ENCODE measurements at places on chromosomes 13 and 19.
A peak's percentile ranks its signal among the peaks of the same experiment; 100 is the strongest.

DNA sequence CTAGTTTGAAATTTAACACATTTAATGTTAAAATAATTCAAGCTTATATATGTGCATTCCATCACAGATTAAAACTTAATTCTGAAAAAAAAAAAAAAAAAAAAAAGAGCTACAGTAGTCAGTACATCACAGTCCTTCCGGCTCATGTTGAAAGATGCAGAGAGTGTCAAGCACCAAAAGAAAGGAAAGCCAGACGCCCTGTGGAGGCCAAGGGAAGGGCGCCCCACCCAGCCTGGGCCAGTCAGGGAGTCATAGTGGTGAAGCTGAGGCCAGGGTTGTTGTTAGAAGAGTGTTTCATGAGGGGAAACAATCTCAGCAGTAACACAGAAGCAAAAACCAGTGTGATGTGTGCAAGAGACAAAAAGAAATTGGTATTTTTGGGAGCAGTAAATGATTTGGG lies 375.3 kb downstream of the MTUS2 start:
- DNase-seq, result no peak

DNA sequence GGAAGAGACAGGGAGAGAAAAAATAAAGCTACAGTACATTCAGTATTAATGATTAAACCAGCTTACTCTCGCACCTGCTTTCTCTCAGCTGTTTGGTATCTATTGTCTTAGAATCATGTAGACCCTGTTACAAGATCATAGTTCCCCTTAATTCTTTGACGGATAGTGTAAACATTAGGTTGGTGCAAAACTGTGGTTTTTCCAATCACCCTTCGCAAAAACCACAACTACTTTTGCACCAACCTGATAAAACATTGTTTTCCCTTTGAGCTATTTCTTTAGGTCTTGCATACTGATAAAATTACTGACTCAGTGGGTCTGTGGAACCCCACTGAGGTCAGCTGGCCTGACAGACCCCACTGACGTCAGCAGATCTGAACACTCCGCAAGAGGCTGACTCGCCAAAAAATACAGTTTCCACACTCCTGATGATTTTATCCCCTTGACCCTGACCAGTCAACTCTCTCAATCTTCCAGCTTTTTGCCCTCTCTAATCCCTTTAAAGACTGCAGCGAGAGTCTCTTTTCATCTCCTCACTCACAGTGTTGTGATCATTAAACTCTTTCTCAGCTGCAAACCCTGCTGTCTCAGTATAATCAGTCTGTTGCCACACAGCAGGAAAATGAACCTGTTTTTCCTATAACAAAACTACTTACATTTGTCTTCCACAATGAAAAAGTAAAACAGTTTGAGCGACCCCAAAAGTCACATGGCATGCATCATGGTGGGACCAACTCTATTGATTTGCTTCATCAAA lies 123.9 kb downstream of the SLITRK6 start:
- DNase-seq, result no peak

GRCh38 chr13:45925151-45925550 lies 73.6 kb upstream of the SIAH3 start:
- DNase-seq, result peak; percentile 25

GRCh38 chr13:98370806-98371515 lies 193.9 kb upstream of the RNF113B start:
- DNase-seq, result no peak

DNA sequence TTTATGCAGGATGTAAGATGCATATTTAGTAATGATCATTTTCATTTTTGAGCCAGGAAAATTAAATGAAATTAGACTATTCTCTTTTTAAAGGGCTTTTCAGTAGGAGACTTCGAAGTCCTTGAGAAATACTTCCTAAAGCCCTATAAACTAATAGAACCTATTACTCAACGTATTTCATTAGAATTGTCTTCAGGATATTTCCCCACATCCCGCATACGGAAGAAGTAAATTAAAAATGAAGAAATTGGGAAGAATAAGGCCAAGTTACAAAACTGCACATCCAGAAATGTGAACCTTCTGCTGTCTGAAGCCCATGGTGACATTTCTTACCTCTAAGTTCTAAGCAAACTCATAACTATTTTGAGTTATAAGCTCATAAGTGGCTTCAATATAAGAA lies 66.5 kb downstream of the RXFP2 start:
- DNase-seq, result peak; percentile 64

- no peak for DNase-seq
Observed at GRCh38 chr13:49836516-49836915, 44.0 kb upstream of the KPNA3 start.

DNA sequence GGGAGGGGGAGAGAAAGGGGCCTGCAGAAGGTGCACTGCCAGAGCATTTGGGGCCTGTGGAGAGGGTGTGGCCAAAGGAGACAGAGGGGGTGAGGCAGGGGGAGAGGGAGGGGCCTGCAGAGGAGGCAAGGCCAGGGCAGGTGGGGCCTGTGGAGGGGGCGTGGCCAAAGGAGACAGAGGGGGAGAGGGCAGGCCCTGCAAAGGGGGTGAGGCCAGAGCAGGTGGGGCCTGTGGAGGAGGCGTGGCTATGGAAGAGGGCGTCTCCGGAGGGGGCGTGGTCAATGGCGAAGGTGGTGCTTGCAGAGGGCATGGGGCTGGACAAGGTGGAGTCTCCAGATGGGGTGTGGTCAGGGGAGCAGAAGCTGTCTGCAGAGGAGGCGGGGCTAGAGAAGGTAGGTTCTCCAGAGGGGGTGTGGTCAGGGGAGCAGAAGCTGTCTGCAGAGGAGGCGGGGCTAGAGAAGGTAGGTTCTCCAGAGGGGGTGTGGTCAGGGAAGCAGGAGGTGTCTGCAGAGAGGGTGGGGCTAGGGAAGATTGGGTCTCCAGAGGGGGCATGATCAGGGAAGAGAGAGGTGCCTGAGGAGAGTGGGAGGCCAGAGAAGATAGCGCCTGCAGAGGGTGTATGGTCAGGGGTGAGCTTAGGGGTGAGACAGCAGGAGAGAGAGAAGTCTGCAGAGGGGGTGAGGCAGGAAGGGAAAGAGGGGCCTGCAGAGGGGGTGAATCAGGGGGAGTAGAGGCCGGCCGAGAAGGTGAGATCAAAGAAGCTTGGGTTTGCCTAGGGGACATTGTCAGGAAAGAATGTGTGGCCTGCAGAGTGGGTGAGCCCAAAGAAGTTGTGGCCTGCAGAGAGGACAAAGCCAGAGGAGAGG lies 3.4 kb downstream of the PRR36 start:
- DNase-seq, result peak; percentile 45

DNA sequence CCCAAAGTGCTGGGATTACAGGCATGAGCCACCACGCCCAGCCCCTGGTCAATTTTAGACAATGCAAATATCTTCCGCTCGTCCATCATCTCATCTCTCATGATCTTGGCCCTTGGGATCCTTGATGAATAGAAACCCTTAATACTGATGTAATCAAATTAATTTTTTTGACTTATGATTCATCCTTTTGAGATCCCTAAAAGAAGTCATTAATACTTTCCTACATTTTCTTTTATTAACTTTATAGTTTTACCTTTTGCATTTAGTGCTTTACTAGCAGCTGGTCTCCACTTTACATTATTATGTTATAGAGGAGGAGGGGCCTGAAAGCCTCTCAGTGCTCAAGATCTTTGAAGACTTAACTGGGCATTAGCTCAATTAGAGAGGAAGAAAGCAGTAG lies 7.7 kb upstream of the KASH5 start:
- no peak for DNase-seq

DNA sequence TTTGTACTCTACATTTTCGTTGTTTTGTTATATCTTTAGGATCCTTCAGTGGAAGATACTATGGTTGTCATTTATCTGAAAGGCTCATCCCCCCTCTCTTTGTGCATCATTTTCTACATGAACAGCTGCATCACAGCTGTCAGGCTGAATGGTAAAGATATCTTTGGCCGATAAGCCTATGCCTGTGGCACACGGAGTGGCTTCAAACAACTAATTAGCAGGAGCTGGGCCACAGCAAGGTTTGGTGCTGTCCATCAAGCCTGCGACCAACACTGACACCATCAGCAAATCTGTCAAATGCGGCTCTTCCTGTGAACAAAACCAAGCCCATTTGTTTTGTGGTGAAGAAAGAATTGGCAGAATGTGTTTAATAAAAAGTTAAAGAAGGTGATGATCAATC lies 334.4 kb downstream of the PCDH9 start:
- no peak for DNase-seq

DNA sequence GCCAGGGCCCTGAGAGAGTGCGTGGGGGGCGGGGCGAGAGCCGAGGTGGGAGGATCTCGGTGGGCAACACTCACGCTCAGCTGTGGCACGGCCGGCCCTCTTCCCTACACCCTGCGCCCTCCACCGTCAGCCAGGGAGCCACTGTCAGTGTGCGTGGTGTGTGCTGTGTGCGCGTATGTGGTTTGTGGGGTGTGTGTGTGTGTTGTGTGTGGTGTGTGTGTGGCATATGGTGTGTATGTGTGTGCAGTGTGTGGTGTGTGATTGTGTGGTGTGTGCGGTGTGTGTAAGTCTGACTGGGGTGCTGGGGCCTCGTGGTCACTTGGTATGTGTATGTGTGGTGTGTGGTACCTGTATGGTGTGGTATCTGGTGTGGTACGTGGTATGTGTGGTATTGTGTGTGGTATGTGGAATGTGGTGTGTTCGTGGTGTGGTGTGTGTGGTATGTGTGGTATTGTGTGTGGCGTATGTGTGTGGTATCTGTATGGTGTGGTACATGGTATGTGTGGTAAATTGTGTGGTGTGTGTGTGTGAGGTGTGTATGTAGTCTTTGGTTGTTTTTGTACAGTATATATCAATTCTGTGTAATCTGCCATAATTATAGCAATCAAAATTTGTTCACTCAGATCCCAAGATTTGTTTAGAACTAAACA lies 5.1 kb downstream of the GRK1 start:
- no peak for DNase-seq

GRCh38 chr13:26601669-26602068 lies 44.2 kb downstream of the WASF3 start:
- DNase-seq, result no peak

GRCh38 chr13:23107665-23108064 lies 73.1 kb upstream of the SGCG start:
- no peak for DNase-seq

DNA sequence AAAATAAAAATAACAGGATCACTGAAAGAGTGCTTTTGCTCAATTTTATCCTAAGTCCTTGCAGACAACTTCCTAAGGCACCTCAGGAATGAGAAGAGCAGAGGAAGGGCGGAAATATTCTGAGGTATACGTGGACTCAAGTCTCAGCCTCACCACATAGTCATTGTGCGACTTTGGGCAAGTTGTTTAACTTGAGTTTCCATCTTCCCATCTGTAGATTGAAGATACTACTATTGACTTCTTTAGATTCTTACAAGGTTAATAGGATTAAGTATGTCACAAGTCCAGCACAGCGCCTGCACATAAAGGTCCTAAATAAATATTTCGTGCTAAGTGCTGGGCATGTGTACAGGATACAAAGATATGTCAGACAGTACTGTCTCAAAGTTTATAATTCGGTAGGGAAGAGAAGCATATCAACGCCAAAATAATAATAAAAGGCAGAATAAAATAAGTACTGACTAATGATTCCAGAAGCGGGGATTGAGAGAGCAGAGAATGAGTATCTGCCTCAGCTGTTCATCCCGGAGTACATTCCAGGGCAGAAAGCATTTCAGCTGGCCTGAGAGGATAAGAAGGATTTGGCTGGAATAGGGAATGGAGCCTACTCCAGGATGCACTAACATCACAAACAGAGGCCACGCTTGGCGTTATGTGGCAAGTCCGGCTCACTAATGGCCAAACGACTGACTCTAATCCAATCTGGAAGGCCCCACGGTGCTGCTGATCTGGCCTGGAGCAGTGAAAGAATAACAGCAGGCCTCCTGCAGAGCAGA lies 139.7 kb downstream of the FLT1 start:
- no peak for DNase-seq

DNA sequence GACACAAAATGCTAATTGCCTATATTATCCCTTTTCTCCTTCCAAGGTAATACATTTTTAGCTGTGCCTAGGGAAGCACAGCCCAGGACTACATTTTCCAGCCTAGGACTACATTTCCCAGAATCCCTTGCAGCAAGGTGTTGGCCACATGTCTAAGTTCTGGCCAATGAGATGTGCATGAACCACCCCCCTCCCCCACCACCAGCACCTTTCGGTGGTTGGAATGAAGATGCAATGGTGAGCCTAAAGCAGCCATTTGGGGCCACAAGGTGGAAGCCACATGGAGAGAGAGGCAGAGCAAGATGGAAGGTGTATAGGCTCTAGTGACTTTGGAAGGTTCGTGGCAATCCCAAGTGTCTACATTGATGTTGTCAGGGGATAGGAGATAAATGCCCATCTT lies 16.2 kb downstream of the UNC13A start:
- peak; percentile 10 for DNase-seq

GRCh38 chr13:59635589-59635988 lies 528.1 kb downstream of the DIAPH3 start:
- DNase-seq, result no peak

DNA sequence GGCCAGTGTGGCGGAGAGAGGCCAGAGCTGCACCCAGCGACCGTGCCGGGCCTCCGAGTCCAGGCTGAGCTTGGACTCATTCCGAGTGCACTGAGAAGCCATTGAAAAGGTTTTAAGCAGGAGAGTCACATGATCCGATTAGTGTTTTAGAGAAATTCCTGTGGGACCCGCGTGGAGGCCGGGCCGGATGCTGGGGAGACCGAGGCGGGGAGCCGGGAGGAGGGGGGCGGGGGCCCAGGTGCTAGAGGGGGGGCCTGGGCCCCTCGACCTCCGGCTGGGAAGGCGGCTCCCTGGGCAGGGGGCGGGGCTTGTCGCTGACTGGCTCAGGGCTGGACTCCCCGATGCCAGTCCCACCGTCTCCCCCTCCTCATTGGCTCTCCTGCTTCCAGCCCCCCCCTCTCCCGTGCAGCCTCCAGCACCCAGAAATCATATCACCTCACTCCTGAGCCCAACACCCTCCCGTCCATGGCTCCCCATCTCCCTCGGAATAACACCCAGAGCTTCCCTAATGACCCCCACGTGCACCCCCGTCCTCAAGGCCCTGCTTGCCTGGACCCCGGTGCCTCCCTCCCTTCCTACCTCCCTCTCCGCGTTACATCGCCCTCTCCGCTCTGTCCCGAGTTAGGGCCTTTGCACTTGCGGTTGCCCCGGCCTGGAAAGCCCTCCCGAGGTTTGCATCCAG lies 5.2 kb upstream of the ZNF579 start:
- DNase-seq, result no peak

GRCh38 chr13:25871389-25872125 lies 180.3 kb downstream of the SHISA2 start:
- DNase-seq, result peak; percentile 29

- DNase-seq, result peak; percentile 47
Observed at GRCh38 chr13:99339736-99340397, 32.7 kb upstream of the GPR183 start.

DNA sequence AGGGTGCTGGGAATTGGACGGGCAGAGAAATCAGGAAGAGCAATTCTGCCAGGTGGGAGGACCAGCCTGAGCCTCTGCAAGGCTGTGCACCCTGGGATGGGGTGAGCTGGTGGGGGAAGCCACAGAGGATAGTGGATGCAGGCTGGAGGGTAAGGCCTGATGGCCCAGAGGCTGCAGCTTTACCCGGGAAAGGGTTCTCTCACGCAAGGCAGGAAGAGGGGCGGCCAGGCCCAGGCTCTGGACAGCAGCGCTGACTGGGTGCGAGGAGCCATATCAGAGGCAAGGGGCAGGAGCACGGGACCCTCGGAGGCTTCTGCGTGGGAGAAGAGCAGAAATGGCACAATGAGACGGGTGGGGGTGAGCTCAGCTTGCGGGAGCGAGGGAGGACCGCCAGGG lies 104.6 kb downstream of the SOX1 start:
- no peak for DNase-seq
